ENCODE measurements at places on chromosomes 7 and 10.

DNA sequence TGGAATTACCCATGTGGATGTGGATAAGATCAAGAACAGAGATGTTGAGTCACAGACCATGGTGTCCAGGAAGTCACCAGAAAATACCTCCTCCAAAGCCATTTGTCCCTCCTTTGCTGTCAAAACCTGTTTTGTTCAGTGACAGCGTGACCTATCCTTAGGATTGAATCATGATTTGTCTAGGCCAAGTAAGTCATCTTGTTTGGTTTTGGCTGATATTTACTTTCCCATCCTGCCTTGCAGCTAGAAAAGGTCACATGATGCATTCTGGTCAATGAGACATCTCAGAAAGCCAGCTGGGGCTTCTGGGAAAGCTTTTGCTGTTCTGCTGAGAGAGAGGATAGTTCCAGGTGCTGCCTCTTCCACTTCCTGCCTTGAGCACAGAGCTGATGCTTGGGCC is 225.3 kb upstream of the ZMIZ1 start:
- DNase-seq: no peak

GRCh38 chr7:111933609-111934008 is 272.6 kb downstream of the DOCK4 start:
- no peak for DNase-seq

GRCh38 chr10:119100434-119101238 is 3.3 kb upstream of the DENND10 start:
- DNase-seq: no peak

- no peak for DNase-seq
Observed at GRCh38 chr7:119571666-119572065, 701.3 kb upstream of the KCND2 start.

GRCh38 chr10:102603946-102604345 is 40.3 kb upstream of the TRIM8 start:
- DNase-seq: no peak

DNA sequence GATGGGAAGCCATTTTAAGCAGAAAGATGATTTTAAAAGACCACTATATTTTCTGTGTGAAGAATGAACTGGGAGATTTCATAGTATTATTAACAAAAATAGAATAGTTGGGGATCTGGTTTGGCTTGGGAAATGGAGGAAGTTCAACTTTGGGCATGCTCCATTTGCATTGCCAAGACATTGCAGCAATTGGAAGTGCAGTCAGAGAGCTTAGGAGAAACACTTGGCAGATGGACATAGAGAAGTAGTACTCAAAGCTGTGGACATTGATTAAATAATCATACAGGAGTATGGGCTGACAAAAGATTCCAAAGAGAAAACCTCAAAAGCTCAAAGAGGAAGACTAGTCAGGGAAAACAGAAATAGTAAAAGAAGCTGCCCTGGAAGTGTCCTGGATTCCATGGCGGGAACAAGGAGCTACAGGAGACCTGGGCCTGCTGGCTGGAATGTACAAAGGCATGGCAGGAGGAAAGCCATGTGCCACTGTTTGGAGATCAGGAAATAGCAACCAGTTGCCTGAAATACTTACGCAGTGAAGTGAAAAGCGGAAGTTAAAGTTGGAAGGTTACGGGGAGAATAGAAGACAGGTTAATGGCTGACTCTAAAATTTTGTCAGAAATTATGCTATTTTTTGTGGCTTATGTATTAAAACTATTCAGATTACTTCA is 93.6 kb upstream of the MXI1 start:
- no peak for DNase-seq

DNA sequence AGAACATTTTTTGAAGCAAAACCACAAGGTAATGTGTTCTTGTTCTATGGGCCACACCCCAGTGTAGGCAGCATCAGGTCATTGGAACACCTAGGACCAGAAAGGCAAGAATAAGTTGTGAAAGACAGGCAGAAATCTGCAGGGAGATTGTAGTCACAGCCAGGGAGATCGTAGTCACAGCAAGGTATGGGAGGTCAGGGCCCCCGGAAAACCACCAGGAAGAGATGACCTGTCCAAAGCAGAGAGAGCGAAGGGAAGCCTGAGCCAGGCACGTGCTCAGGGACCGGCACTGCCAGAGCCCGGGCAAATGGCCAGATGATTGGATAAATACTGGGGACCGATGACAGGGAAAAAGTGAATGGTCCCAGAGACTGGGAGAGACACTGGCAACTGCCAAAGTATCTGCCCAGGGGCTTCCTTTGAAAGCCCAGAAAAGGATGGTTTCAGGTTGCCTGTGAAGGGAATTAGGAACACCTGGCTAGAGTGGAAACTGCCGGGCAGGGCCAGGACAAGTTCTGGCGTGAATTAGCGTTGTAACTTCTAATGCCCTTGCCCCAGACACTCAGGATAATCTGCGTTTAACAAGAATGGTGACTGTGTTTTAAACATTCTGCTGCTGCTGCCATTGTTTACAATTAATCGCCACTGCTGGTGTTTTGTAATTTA is 3.9 kb upstream of the NOBOX start:
- DNase-seq: no peak

GRCh38 chr10:60661637-60662036 is 116.6 kb upstream of the CDK1 start:
- DNase-seq: no peak

DNA sequence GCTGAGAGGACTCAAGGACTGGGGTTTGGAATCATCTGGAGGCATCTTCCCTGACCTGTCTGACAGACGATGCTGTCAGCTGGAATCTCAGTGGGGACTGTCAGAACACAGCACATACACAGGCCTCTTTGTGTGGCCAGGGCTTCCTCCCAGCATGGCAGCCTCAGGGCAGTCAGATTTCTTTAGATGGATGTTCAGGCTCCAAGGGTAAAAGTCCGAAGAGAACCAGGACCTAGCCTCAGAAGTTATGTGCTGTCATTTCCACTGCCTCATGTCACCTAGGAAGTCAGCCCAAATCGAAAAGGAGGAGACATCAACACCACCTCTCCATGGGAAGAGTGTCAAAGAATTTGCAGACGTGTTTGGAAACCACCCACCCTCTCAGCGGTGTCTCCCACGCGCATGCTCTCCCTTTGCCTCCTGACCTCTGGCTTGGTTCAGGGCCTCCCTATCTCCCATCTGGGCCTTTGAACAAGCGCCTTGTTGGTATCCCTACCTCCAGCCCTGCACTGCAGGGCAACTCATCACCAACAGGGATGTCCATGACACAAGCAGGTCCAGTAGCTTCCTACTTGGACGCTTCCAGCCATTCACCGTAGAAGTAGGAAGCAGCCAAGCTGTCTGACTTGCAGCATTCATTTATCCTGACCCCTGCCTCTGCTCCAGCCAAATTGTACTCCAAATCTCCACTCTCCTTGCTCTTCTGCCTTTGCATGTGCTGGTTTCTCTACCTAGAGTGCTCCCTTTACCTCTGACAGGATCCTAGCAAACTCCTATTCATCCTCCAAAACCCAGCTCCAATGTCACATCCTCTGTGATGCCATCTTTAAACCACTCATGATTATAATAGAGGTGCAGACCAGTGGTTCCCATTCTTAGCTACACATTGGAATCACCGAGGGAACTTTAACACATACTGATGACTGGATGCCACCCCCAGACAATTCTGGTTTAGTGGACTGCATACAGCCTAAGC is 121.6 kb downstream of the OAT start:
- no peak for DNase-seq

- no peak for DNase-seq
Observed at GRCh38 chr7:29865526-29865925, 59.2 kb downstream of the WIPF3 start.

GRCh38 chr10:97822261-97822687 is 27.4 kb upstream of the GOLGA7B start:
- DNase-seq: no peak

- DNase-seq: no peak
Observed at GRCh38 chr10:117537436-117537903, 5.1 kb upstream of the EMX2 start.

DNA sequence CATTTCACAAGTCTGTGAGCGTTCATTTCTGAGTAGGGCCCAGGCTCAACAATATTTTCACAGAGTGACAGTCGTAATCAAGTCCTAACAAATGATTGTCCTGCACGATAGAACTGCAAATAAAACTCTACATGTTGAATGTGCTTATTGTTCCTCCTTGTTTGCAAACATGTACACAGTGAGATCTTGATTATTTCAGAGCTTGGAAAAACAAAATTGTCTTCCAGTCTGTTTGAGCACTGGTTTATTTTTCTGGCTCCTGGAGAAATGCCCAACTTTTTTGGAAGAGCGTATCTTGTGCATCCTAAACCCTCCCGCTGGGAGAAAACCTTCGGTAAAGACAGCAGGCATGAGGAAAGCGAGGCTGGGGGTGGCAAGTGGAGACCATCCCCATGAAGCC is 91.1 kb downstream of the TEX36 start:
- no peak for DNase-seq

DNA sequence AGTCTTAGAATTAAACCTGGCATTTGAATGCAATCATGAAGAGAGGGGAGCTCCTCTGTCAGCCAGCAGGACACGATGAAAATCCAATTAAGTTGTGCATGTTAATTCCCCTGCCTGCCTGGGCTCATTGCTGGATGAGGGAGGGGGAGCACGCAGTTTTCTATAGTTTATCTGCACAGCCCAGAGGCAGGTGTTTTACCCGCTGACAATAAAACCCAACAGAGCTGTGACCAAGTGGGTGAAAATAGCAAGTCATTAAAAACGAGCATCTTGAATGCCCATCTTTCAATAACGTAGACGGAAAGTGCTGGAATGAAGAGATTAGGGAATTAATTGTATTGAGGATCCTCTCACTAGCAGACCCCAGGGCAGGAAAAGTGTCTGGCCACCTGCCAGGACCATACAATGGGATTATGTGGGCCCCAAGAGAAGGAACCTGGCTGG is 100.1 kb upstream of the FAM20C start:
- no peak for DNase-seq

DNA sequence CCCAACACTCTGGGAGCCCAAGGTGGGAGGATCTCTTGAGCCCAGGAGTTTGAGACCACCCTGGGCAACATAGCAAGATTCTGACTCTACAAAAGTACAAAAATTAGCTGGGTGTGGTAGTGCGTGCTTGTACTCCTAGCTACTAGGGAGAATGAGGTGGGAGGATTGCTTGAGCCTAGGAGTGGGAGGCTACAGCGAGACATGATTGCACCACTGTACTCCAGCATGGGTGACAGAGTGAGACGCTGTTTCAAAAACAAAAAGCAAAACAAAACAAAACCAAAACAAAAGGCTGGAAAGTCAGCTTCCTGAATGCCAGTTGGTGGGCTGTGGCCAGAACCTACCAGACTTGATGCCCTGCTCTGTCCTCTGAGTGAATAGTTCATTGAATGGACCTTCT is 242.8 kb downstream of the PHTF2 start:
- no peak for DNase-seq

GRCh38 chr10:116160271-116160670 is 112.7 kb downstream of the GFRA1 start:
- DNase-seq: no peak

DNA sequence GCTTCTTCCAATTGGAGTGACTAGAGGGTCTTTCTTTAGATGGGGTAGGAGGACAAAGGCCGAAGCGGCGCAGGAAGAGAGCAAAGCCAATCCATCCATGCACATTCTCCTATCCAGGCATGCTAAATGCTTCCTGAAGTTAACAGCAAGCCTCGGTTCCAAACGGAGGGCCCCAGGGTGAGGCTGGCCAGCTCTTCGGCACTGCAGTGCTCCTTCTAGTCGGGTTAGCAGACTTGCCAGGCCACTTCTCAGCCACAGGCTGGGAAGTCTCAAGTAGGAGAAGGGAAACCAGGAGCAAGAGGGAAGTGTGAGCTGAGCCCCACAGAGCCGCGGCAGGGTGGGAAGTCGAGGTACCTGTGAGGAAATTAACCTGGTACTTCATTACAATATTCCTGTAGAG is 253.8 kb upstream of the INHBA start:
- no peak for DNase-seq

DNA sequence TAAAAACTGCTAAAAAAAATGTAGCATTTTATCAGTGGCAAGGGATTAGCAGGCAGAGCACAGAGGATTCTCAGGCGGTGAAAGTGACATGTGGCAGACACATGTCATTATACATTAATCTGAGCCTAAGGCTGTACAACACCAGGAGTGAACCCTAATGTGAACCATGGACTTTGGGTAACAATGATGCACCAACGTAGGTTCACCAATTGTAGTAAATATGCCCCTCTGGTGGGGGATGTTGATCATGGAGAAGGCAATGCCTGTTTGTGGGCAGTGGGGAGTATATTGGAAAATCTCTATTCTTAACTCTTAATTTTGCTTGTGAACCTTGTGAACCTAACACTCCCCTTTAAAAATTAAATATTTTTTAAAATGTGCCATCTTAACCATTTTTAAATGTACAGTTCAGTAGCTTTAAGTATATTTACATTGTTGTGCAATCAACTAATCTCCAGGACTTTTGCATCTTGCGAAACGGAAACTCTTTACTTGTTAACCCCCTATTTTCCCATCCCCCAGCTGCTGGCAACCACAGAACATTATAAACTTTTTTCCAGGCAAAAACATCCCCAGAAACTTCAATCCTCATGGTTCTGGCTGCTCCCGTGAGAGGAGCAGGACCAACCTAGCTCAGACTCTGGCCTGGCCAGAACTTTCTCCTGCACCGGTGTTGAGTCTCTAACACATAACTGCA is 29.9 kb downstream of the LRRC20 start:
- DNase-seq: no peak

DNA sequence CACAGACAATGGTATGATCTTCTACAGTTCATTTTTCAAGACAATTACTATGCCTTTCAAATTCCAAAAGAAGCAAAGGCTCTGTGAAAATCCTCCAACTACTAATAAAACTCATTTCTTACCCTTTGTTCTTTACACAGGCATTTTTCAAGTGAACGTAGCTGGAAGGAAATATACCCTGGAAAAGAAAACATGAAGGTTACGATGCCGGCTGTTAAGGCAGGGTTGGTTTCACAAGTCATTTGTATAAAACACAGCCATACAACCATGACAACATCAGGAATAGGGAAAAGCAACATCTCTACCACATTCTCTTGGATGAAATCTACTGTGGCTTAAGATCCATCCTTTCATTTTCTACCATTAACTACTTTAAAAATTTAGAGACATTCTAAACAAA is 207.9 kb downstream of the DOCK4 start:
- no peak for DNase-seq

DNA sequence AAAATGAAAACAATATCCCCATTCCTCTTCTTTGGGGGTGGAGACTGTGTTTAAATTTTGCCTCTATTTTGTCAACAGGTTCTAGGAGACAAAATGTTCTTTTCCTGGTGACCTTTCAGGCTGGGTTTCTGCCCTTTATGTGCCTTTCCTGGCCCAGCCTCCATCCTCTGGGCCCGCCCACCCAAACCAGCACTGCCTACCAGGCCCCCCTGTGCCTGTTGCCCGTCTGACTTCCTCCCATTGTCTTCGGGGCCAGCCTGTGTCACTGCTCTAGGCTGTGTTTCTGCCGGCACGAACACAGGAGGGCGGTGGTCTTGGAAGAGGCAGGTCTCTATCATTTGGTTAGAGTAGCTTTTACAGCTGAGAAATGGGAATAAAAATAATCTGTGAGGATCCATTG is 13.9 kb downstream of the TSPAN14 start:
- DNase-seq: no peak

GRCh38 chr7:100642534-100642907 is 1.2 kb upstream of the TFR2 start:
- DNase-seq: no peak

All from esophagus squamous epithelium (tissue), 5 donors.